MG63 (cell line): ENCODE measurements at places on chromosomes 16 and 17. TPM values are rescaled to one million over a fixed set of nuclear protein-coding genes. Genes with fewer than 3 reads are reported as not detected.

DNA sequence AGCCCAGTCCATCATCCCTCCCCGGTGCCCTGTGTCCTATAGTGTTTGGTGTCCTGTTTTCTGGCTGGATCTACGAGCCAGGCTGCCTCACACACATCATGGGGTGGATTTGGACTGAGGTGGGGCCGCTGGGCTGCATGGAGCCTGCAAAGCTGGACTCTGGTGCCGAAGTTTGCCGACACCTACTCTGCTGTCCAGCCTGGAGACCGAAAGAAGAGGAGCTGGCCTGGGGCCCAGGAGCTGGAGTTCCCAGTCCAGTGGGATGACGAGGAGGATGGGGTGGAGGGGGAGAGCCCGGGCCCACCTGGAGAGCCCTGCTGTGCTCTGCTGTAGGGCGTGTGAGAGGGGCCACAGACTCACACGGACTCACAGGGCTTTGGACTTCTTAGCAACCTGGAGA lies 40.3 kb upstream of the ENPP7 start:
- DNase-seq = no peak

GRCh38 chr17:63641692-63642448 lies 19.7 kb downstream of the MAP3K3 start:
- DNase-seq = no peak

DNA sequence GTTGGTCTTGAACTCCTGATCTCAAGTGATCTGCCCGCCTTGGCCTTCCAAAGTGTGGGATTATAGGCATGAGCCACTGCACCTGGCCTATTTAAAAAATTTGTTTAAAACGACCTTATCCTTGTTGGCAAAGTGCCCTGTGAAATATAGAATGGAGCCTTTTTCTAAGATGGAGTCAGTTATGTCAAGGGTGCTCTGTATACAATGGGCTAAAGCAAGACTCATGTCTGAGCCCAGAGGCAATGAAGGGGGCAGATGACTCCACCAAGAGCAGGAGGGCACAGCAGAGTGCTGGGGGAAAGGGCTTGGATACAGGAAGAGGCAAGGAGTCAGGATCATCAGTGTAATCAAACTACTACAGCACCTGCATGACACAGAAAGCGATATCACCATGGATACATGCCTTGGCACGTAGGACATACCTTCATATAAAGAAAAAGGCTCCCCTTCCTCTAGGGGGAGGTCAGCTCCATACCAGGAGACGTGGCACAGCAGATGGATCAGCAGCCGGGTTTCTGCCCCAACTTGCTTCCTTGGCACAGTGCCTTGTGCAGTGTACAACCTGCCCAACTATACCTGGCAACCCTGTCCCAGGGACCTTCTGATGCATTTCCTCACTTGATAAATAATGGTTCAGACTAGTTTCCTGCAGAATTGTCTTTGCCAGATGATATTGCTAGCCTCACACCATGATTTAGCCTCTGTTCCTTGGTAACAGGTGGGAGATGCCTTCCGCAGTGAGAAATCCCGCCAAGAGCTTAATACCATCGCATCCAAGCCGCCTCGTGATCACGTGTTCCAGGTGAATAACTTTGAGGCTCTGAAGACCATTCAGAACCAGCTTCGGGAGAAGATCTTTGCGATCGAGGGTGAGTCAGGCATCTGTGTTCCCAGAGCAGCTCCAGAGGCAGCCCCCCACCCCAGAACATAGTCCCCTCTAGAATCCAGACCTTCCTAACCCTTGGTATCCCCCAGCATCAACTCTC lies 15.3 kb downstream of the ITGAM start:
- no peak for DNase-seq

DNA sequence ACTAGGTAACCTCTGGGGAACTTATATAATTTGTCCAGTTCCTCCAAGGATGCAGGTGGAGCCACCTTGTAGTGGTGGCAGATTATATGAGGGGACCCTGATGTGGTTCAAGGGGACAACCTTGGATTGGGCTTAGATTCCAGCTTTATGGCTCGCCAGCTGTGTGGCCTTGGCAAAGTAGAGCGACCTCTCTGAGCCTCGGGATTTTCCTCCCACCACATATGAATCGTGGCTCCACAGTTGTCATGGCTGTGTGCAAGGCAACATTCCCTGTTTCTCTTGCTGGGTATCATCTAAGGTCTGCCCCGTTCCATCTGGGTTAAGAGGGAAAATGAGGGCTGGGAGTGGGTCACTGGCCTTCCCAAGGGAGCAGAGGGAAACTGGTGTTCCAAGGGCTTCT lies 104.6 kb downstream of the RAB11FIP4 start:
- DNase-seq = no peak

DNA sequence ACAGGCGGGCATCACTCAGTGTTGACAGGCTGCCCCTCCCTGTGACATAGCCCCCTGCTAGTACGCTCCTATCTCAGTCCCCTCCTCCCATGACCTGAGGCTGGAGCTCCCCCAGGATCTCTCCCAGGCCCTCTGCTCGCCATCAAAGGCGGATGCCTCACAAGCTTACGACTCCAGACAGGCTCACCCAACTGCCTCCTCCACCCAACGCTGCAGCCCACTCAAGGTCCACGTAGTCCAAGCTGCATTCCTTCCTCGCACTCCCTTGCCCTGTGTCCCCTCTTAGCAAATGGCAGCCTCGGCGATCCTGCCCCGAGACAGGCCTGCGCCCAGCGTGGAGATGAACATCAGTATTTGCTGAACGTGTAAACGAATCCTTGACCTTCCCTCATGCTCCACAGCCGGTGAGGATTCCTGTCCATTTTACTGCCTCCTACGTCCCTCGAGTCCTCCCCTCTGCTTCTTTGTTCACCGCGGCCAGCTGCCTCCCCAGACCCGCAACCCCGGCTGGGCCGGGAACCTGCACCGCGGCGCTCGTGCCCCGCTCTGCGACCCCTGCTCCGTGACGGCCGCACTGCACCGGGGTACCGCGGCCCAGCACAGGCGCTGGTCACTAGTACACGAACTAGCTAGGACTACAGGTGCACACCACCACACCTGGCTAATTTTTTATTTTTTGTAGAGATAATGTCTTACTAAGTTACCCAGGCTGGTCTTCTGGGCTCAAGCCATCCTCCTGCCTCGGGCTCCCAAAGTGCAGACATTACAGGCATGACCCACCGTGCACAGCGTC lies 838 bp upstream of the TMEM97 start:
- peak; percentile 19 for DNase-seq

DNA sequence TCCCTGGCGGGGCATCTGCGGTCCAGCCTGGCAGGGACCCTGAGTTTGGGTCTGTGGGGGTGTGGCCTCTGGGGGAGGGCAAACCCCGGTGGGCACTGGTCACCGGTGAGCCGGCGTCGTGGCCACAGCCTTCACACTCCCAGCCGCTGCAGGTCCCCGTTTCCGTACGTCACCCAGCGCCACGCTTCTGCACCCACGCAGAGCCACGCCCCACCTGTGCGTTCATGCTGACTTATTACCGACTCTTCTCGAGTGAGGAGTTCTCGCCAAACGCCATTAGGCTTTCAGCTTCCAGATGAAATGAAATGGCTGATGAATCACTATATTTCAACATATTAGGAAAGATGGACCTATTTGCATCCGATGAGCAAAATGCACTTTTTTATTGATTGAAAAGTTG lies 8.8 kb upstream of the SSTR5 start:
- DNase-seq = no peak

DNA sequence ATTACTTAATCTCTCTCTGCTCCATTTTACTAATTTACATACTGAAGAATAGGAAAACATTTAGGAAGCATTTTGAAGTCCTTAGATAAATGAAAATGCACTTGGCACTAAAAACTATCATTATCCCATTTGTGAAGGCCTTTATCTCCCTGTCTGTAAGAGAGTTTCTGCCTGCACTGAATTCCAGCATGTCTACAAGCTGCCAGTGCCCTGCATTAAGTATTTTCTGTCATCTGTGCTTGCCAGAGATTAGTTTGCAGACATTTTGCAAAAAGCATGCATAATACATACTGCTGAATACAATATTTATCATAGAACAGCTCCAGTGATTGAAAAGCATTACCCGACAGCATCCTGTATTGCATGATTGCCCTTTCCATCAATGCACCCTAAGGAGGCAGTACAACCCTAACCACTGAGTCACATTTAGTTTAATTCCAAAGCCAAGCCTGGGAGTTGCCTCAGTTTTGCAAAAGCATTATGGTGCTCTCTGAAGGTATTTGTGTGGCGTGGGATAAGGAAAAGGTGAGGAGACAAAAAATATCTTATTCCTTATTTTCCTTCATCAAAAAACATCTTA lies 280.2 kb upstream of the TOM1L1 start:
- no peak for DNase-seq

DNA sequence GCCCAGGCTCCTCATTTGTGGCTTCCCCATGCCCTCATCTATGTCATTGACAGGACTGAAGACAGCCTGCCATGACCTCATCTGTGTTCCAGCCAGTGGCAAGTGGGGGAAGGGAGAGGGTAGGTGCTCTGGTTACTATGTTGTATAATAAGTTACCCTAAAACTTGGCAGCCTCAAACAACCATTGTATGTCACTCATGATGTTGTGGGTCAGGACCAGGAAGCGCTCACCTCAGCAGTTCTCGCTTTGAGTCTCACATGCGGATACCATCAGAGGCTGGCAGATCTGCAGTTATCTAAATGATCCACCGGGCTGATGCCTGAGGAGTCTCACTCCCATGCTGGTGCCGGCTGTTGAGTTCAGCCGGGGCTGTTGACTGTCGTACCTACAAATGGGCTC lies 89.0 kb upstream of the TMEM97 start:
- DNase-seq = no peak

- peak; percentile 10 for DNase-seq
Observed at GRCh38 chr16:78183437-78184237, 84.2 kb downstream of the WWOX start.

DNA sequence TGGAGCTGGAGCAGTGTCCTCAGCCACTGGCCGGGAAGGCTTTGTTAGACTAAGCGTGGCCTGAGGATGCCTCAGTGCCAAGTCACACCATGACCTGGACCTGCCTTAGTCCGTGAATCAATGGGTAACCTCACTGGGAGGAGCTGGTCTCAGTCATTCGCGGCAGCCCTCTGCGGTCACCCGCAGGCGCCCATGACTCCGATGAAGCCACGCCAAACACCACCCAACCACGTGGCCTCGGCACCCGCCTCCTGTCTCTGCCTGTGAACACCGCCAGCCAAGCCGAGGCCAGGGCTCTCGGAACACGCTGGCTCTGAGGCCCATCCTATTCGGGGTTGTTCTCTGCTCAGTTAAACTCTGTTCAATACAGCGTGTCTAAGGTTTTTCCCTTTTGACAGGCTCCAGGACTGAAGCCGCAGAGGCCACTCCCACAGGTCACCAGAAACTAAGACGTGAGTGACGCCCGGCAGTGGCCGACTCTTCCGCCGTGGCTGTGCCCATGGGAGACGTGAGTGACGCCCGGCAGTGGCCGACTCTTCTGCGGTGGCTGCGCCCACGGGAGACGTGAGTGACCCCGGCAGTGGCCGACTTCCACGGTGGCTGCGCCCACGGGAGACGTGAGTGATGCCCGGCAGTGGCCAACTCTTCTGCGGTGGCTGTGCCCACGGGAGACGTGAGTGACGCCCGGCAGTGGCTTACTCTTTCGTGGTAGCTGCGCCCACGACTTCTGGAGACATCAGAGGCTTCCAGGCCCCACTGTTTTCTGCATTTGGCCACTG lies 16.8 kb upstream of the PABPN1L start:
- DNase-seq = peak; percentile 82

GRCh38 chr17:75110234-75110937 lies 617 bp downstream of the ARMC7 start:
- peak; percentile 36 for DNase-seq

- peak; percentile 95 for DNase-seq
Observed at GRCh38 chr17:78342449-78343186, 17.3 kb downstream of the SOCS3 start.

GRCh38 chr16:87094556-87094865 lies 222.7 kb downstream of the C16orf95 start:
- DNase-seq = no peak

- DNase-seq = peak; percentile 90
Observed at GRCh38 chr17:42659079-42659931, at the start of gene TUBG2. Gene TUBG2 (plus strand): TSS chr17:42659284. CDS start chr17:42659504, 220 bp downstream.

DNA sequence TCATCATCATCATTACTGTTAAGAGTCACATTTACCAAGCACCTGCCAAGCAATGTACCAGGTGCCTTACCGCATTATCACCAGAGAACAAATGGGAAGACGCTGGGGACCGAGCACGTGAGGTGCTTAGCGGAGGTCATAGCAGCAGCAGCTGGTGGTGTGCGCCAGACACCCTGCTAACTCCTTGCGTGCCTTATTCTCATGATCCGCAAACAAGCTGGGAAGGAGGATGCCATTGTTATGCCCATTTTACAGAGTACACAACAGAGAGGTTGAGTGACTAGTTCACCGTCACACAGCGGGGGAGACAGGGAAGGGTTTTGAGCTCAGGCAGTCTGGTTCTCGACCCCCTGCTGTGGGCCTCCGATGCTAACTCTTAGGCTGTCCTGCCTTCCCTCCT lies 7.3 kb downstream of the ATP2A3 start:
- no peak for DNase-seq

GRCh38 chr16:82386761-82387160 lies 216.7 kb upstream of the MPHOSPH6 start:
- DNase-seq = no peak

GRCh38 chr17:54944796-54945195 lies 23.7 kb downstream of the COX11 start:
- DNase-seq = no peak

DNA sequence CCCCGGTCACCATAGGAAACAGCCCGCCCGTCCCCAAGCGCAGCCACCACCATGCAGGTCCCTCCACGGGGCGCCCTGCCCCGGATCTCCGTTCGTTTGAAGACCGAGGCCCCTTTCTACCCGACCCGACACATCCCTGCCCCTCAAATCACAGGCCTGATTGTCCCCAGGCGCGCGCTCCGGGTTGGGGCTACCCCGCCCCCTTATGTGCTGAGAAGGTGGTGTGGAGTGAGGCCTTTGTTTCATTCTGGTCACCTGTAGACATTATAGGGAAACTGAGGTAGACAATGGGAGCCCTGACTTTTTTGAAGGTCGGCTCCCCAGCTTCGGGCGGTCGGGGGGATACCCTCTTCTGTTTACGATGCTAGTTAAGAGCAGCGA lies 763 bp upstream of the ACTG1 start:
- DNase-seq = peak; percentile 80

DNA sequence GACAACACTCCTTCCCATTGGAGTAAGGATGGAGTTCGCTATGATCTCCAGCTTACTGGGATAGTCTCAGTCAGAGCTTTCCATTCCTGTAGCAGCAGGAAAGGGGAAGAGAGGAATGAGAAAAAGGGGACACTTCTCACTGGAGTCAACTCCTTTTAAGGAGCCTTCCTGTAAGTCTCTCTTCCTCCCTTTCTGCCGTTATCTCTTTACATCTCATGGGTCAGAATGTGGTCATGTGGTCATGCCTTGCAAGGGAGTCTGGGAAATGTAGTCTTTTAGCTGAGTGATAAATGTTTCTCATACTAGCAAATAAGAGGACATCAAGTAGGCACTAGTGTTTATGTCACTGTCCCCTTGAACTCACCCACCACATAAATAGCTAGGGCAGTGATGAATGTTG lies 227.3 kb downstream of the HAPSTR1 start:
- no peak for DNase-seq

- no peak for DNase-seq
Observed at GRCh38 chr17:82391496-82392066, 20.0 kb downstream of the UTS2R start.

The CDK5R1 gene
- total RNA-seq = 0.49 and 0.72 TPM in 2 replicates

The HES7 gene
- total RNA-seq = not detected in 2 replicates

The ACSM3 gene
- 0.23 TPM in 1 of 2 replicates, not detected in the other for total RNA-seq

The C1QL1 gene
- total RNA-seq = 6.1 and 7.9 TPM in 2 replicates
